ENCODE measurements at places on chromosomes 5 and 9.

DNA sequence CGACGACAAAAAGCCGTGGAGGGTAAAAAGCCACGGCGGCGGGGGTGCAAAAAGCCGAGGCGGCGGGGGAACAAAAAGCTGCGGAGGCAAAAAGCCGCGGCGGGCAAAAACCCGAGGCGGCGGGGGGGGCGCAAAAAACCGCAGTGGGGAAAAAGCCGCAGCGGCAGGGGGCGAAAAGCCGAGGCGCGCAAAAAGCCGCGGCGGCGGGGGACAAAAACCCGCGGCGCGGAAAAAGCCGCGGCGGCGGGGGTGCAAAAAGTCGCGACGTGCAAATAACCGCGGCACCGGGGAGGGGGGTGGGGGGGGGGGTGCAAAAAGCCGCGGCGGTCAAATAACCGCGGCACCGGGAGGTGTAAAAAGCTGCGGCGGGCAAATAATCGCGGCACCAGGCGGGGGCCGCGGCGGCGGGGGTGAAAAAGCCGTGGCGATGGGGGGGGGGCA lies 511.5 kb downstream of the FOXD4L5 start:
- DNase-seq = no peak

DNA sequence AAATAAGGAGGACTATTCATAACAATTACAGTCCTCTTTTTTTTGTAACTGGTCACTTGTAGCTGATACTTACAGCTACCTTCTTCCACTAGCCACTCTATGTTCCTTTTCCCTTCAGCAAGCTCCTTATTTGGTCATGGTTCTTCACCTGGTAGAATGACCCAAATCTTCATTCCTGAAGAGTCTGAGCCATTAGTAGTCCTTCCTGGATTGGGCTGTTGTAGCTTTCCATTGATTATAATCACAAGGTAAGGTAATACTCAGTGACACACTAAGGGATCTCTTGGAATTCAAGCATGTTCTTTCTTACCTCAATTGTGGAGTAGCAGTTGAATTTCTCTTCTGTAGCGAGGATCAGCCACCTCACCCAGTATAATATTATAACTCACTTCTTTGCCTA lies 25.5 kb upstream of the ITGA2 start:
- no peak for DNase-seq

DNA sequence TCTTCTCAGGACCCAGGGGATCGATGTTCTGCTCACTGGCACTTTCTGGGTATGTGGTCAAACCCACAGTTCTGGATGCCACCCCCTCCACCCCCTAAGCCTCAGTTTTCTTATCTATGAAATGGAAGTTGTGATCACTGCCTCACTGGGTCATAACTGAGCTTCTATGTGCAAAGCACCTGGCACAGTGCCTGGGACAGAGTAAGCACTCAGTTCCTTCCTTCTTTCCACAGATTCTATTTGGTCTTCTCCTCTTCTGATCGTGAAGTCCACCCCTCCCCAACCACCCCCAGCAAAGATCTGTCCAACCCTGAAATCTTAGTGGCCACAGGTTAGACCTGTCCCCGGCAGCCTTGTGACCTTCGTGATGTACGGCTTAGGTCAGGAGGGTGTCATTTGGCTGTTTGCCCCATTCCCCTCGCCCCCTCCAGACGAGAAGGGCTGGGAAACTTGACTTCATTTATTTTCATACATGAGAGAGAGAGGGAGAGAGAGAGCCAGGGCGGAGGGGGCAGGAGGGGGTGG lies 181.4 kb downstream of the FGF18 start:
- DNase-seq = peak; percentile 18

GRCh38 chr5:56518820-56519219 lies 285.7 kb upstream of the ANKRD55 start:
- no peak for DNase-seq

DNA sequence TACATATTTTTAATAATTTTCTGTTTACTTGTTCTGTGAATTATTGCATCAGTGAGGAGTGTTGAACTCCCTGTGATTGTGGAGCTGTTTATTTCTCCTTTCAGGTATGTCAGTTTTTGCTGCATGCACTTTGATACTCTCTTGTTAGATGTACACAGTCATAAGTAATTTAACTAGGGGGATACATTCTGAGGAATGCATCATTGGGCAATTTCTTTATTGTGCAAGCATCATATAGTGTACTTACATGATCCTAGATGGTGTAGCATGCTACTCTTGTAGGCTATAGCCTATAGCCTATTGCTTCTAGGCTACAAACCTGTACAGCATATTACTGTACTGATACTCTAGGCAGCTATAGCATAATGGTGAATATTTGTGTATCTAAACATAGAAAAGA lies 9.5 kb downstream of the DENND4C start:
- DNase-seq = no peak

DNA sequence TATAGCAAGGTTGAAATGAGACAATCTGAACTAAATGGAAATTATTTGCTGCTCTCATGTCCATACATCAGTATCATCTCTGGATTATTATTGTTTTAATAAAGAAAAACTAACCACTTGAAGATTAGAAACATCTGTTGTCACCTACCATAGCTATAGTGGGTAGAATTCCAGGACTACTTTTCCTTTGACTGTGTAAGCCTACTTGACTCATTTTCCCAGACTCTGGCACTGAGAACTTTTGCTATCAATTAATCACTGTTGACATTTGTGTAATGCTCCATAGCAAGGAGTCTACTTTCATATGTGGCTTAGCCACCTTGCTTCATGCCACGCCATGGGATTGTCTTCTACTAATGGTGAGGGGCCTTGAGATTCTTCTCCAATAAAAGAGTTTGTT lies 59.9 kb upstream of the ARRDC3 start:
- peak; percentile 90 for DNase-seq

DNA sequence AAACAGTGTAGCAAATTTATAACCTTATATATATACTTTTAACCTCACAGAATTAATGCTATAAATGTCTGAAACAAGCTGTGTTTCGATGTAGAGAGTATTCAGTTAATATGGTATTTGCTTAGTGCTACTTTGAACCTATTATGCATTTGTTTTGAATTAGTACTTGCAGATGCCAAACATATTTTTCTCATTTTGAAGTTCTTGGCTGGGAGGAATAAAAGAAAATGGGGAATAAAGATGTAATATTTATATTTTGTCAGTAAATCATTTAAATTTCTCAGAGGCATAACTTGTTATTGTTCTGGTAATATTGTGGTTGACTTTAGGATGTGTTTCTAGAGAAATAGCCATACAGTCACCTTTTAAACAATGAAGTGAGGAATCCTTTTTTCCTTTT lies 175.9 kb upstream of the IZUMO3 start:
- no peak for DNase-seq

GRCh38 chr5:147303251-147303650 lies 68.4 kb downstream of the STK32A start:
- DNase-seq = peak; percentile 8

DNA sequence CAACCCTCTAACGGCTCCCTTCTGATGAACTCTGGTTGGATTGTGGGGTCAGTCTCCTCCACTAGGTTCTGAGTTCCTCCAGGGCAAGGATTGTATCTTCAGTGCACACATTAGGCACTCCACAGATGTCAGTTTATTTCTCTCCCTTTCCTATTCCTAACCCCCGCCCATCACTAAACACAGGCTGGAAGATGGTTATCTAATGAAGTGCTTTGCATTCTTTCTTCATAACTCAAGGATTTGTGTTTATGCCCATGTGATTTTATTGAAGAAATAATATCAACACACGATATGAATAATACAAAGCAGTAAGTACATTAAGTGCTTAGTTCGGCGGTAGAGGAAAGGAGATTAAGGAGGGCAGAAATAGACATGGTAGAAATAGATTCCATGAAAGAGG lies 4.4 kb upstream of the CREBRF start:
- peak; percentile 46 for DNase-seq

DNA sequence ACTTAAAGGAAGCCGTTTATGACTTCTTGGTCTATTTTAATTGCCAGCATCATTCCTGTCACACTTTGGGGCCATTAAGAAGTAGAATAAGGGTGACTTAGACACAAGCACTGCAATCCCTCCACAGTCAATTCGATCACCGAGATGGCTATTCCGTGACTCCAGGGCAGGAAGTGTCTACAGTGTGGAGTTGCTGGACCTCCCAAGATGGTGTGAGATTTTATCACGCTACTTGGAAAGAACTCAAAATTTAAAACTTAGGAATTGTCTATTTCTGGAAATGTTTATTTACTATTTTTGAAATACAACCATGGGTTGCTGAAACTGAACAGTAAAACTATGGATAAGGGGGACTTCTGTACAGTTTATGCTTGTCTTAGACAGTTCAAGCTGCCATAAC lies 6.2 kb downstream of the FBXL7 start:
- no peak for DNase-seq

GRCh38 chr5:111132731-111133435 lies 40.7 kb downstream of the WDR36 start:
- no peak for DNase-seq

DNA sequence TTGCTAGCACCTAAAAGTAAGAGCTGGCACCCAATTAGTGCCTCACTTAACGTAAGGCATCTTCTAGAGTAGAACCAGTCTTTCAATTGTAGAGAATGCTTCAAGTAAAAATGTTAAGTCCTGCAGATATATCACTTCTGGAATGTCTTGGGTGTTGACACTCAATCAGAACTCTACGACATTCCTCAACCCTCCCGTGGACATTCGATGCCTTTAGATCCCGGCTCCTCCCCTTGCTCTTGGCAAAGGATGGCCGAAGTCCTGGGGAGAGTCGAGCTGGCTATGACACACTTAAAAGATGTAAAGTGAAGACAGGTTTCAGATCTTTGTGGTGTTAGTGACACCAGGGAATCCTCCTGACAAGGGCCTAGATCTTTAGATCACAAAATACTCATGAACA lies 87.5 kb upstream of the ERCC6L2 start:
- DNase-seq = peak; percentile 56
